ENCODE measurements at places on chromosomes 5 and 9. TPM values are rescaled to one million over a fixed set of nuclear protein-coding genes. Genes with fewer than 3 reads are reported as not detected.

Gene LRRC19
- not detected for total RNA-seq

Gene OGN
- total RNA-seq, result 43.5 TPM

Gene ABO
- total RNA-seq, result not detected

Gene DOCK8
- total RNA-seq, result 0.32 TPM

Gene PCDHGB1
- 1.5 TPM for total RNA-seq

Gene ACER2
- 1.6 TPM for total RNA-seq

Gene CCDC152
- 0.09 TPM for total RNA-seq

Gene STK32A
- total RNA-seq, result 0.09 TPM

Gene PKN3
- 0.79 TPM for total RNA-seq

Gene IFNB1
- total RNA-seq, result not detected

Gene DCAF12
- 4.7 TPM for total RNA-seq

Gene SAXO1
- total RNA-seq, result 0.09 TPM

Gene HTR1A
- not detected for total RNA-seq

Gene CCNB1
- total RNA-seq, result 40.0 TPM

Gene BTNL8
- not detected for total RNA-seq

Gene GDNF
- total RNA-seq, result 0.32 TPM

Gene TEX48
- total RNA-seq, result not detected

Gene FST
- total RNA-seq, result 29.1 TPM

Gene OR1Q1
- total RNA-seq, result not detected

Gene INSL4
- not detected for total RNA-seq

Gene TMOD1
- total RNA-seq, result 0.16 TPM

Gene THBS4
- 1.6 TPM for total RNA-seq

Gene SLC34A3
- not detected for total RNA-seq

Gene C5orf52
- total RNA-seq, result not detected

Gene CARD9
- 0.79 TPM for total RNA-seq

Gene DHX29
- 32.8 TPM for total RNA-seq

Data from bronchial smooth muscle cell (primary cell).